ENCODE measurements at places on chromosomes 4 and X.

- no peak for DNase-seq
- H3K4me3 ChIP-seq, result no peak overlapping the region
- H3K27ac ChIP-seq, result no peak overlapping the region
Measured at GRCh38 chr4:13580036-13580435, 35.7 kb upstream of the NKX3-2 start.

DNA sequence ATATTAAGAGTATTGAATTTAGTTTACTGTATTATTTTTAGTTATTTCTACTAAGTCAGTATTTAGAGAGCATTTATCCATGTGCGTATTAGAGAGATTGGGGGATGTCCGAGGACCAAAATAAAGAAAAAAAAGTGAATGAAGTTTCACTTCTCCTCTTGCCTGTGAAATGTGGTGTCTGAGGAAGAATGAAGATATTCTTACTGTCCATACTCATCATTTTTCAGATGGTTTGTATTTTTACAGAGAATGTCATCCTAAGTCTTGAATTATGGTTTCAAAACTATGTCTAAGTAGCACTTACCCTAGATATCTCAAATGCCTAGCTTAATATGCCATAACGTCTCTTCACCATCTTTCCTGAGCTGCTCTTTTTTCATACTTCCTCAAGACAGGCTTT lies 854.3 kb downstream of the C4orf33 start:
- H3K27me3 ChIP-seq, result no peaks in the 10 kb centered on the region
- DNase-seq, result no peak
- H3K27ac ChIP-seq, result no peak overlapping the region
- no peaks in the 10 kb centered on the region for H3K4me1 ChIP-seq

GRCh38 chr4:90112715-90113114 lies 14.5 kb upstream of the CCSER1 start:
- no peak overlapping the region for H3K27ac ChIP-seq
- H3K4me1 ChIP-seq, result no peaks in the 10 kb centered on the region
- no peak for DNase-seq
- H3K27me3 ChIP-seq, result no peaks in the 10 kb centered on the region
- no peaks in the 10 kb centered on the region for H3K36me3 ChIP-seq

DNA sequence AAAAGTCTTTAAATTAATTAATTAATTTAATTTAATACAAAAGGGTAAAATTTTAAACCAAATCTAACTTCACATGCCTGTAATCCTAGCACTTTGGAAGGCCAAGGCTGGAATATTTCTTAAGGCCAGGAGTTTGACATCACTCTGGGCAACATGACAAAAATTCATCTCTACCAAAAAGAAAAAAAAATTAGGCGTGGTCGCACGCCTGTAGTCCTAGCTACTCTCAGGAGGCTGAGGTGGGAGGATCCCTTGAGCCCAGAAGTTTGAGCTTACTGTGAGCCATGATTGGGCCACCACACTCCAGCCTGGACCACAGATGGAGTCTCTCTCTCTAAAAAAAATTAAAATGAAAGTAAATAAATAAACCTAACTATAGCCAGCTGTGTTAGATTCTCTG lies 39.2 kb upstream of the ANTXR2 start:
- no peak for DNase-seq
- H3K27ac ChIP-seq, result no peak overlapping the region
- no peaks in the 10 kb centered on the region for H3K4me1 ChIP-seq
- H3K4me3 ChIP-seq, result no peak overlapping the region
- no peaks in the 10 kb centered on the region for H3K36me3 ChIP-seq
- H3K27me3 ChIP-seq, result no peaks in the 10 kb centered on the region

GRCh38 chr4:184550476-184550875 lies 76.1 kb upstream of the IRF2 start:
- no peaks in the 10 kb centered on the region for H3K27me3 ChIP-seq
- no peak for DNase-seq
- H3K27ac ChIP-seq, result no peak overlapping the region
- H3K4me3 ChIP-seq, result no peak overlapping the region

DNA sequence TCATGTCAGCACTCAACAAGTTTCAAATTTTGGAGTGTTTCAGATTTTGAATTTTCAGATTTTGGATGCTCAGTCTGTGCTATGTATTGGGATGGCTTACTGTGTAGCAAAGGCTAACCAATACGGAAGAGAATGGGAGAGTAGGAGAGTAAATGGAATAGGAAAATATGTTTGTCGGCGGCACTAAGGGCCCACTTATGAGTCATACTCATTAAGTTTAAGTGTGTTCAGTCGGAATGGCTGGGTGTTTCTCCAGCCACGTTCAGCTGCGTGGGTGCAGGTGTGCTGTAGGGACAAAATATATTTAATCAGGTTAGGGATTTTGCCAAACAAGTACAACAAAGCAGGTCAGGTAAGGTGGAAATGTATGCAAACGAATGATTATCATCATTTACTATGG lies 13.6 kb downstream of the FTHL17 start:
- no peak for DNase-seq
- H3K27ac ChIP-seq, result no peak overlapping the region
- no peaks in the 10 kb centered on the region for H3K36me3 ChIP-seq
- H3K4me3 ChIP-seq, result no peak overlapping the region

DNA sequence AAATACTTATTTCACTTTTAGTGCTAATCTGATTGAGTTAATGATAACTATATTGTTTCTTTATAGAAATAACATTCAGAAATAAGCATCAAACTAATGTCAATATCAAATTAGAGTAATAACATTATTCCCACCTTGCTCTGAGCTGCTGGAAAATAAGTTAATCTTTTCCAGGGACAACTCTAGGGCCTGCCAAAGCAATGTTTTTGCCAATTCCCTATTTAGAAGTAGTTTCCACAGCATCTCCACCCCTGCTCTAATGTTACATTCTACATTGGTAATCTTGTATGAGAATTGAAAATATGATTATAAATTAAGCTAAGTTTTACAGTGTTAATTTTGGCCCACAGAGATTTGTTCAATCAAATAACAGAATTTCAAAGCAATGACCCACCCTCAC lies 68.3 kb downstream of the REELD1 start:
- no peak overlapping the region for H3K27ac ChIP-seq
- no peak overlapping the region for H3K4me3 ChIP-seq
- H3K27me3 ChIP-seq, result no peaks in the 10 kb centered on the region
- no peaks in the 10 kb centered on the region for H3K4me1 ChIP-seq

DNA sequence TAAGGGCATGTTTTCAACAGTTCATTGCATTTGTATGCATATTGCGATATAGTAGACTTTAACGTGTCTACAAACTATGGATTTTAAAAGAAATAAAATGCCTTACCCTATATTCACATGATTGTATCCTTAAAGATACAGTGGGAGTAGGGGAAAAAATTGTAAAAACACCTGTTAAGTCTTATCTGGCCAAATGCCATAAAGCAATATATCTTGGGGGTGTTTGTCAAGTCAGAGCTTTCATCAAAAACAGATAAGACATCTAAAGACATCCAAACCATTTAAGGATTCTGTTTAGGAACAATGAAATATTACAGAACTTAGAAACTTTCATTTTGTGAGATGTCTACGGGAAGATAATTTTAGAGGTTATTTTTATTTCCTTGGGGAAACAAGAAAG lies 152.3 kb downstream of the AASDH start:
- no peak overlapping the region for H3K27ac ChIP-seq
- H3K4me3 ChIP-seq, result no peak overlapping the region
- DNase-seq, result no peak
- H3K36me3 ChIP-seq, result no peaks in the 10 kb centered on the region

GRCh38 chrX:10554612-10555270 lies 65.6 kb downstream of the MID1 start:
- no peak for DNase-seq
- no peak overlapping the region for H3K27ac ChIP-seq
- no peaks in the 10 kb centered on the region for H3K36me3 ChIP-seq

- no peaks in the 10 kb centered on the region for H3K4me1 ChIP-seq
- no peaks in the 10 kb centered on the region for H3K36me3 ChIP-seq
- no peaks in the 10 kb centered on the region for H3K27me3 ChIP-seq
- H3K4me3 ChIP-seq, result no peak overlapping the region
Measured at GRCh38 chrX:45849261-45849862, 648.7 kb upstream of the DIPK2B start.

DNA sequence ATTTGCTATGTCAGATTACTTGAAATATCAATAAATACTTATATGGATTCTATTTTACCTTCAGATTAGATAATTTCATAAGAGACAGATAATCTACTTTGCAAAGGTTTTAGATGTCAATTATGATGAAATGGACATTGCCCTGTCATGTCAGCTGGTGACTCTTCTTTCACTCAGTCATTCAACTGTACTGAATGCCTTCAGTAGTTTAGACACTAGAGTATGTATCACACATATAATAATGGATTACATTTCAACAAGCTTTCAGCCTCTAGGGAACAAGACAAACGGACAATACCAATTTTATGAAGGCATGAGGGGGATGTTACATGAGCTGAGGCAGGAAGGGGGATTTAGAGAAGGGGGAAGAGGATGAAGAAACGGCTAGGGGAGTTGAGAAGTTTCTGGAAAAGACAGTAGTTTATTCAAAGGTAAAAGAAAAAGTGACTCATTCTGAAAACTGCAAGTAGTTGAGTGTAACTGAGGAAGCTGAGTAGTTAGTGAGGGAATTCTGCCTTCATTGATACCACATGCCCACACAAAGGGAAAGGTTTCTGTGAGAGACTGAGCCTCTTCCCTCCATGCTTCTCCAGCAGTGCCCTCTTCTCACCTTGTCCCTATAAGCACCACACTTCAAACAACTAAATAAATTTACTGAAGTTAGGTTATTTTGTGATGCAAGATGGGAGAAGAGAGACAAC lies 25.7 kb downstream of the SLC9B2 start:
- H3K36me3 ChIP-seq, result no peaks in the 10 kb centered on the region
- no peak overlapping the region for H3K4me3 ChIP-seq
- no peaks in the 10 kb centered on the region for H3K27me3 ChIP-seq
- no peak for DNase-seq
- H3K4me1 ChIP-seq, result no peaks in the 10 kb centered on the region

- no peak overlapping the region for H3K27ac ChIP-seq
- no peak overlapping the region for H3K4me3 ChIP-seq
- H3K36me3 ChIP-seq, result no peaks in the 10 kb centered on the region
- no peaks in the 10 kb centered on the region for H3K4me1 ChIP-seq
Measured at GRCh38 chr4:32010221-32010620, 1290.1 kb downstream of the PCDH7 start.

Measured in colonic mucosa (tissue), 4 donors.